ENCODE measurements at places on chromosomes 11 and 22.

DNA sequence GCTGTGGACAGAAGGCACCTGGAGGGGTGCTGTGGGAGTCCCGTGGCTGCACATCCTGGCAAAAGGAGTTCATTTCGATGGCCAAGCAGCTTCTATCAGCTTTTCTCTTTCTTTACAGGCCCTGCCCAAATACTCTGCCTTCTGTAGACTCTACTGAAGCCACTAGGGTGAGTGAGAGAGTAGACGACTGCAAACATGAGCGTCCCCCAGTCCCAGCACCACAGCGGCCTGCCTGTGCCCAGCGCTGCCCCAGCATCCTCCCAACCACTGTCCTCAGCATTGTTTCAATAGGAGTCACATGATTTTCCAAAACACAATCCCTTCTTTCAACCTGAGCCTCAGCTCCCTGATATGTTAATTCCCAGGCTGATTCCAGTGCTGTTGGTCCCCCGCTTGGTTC is 110.0 kb downstream of the KIRREL3 start:
- no peak for DNase-seq

GRCh38 chr11:30111786-30112185 is 95.0 kb upstream of the KCNA4 start:
- no peak for DNase-seq

GRCh38 chr11:5722622-5723021 is 13.6 kb upstream of the OR56B1 start:
- no peak for DNase-seq

GRCh38 chr11:102564110-102564509 is 33.6 kb upstream of the MMP7 start:
- no peak for DNase-seq

DNA sequence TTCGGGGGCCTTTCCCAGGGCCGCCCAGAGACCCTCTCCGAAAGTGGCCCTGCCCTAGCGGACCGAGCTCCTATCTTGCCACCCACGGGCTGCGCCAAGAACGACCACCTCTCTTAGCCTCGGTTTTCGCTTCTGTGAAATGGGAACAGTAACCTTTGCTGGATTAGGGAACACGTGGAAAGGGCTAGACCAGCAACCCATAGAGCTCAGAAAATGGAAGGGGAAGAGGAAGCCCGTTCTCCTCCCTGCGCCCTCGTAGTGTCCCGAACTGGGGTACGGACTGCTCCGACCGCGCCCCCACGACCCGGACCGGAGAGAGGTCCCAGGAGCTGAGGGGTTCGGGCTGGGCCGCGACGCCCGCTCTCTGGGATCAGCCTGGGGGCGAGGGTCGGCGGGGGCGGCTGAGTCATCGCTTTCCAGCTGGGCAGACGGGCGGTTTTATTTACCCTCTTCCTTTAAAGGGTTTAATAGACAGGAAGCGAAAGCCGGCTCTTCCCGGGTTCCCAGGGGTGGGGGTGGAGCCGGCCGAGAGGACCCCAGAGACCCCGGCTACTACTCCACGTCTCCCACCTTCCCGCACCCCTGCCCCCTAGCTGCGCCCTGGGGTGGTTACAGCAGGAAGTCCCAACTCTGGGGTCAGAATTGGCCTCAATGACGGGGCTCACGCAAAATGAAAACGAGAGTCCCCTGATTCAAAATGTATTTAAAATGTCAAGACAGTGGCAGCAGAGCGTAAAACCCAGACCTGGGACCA is 907 bp upstream of the PHLDA2 start:
- no peak for DNase-seq

GRCh38 chr22:35148381-35148780 is 82.4 kb downstream of the ISX start:
- DNase-seq: no peak

GRCh38 chr11:125579811-125580210 is 10.5 kb downstream of the EI24 start:
- no peak for DNase-seq

- no peak for DNase-seq
Measured at GRCh38 chr11:102457865-102458264, 5.3 kb upstream of the TMEM123 start.

GRCh38 chr11:69005631-69006368 is 7.2 kb downstream of the MRGPRF start:
- DNase-seq: no peak

- no peak for DNase-seq
Measured at GRCh38 chr22:37982151-37982785, 2.1 kb downstream of the SOX10 start.

DNA sequence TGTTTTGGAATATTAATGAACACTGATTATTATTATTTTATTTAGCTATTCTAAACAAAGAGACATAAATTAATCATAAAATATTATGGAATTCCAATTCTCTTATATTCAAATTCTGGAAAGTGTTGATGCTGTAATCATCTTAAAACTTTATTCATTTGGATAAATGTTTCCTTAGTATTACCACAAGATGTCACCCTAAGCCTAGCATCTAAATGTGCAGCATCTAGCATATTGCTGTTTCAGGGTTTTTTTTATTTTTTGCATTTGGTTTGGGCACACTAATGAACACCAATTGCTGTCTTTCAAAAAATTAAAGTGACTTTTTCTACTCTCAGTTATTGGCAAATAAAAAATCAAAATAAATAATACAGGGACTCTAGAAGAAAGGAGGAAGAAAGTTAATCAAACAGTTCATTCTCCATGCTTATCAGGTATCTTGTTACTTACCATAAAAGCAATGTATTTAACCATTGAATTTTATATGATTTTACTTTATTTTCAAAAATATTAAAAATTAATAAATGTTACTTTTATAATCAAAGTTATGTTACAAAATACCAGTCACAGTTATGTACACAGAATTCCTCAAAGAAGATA is 31.8 kb downstream of the DLG2 start:
- peak; percentile 58 for DNase-seq

GRCh38 chr11:101053492-101053891 is 76.1 kb downstream of the PGR start:
- no peak for DNase-seq

DNA sequence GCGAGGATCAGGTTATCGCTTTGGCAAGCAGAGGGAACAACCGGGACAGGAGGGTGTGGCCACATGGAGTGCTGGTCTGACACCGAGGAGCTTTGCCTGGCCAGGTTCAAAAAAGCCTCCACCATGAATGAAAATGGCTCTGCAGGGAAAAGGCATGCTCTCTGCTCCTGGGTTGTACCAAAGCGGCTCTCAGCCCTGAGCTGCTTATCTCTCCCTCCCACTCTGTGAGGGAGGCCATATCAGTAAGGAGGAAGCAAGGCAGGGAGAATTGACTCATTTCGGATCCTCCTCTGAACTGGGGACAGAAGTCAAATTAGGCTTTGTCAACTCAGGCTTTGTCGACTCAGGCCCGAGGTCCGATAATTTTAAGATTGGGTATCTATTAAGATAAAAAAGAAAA is 82.9 kb upstream of the CRTAM start:
- DNase-seq: no peak

- no peak for DNase-seq
Measured at GRCh38 chr11:130582981-130583380, 134.5 kb downstream of the ADAMTS15 start.

GRCh38 chr22:41290262-41291221 is 4.6 kb upstream of the RANGAP1 start:
- no peak for DNase-seq

GRCh38 chr11:33017478-33017877 is 1.8 kb downstream of the DEPDC7 start:
- DNase-seq: no peak

DNA sequence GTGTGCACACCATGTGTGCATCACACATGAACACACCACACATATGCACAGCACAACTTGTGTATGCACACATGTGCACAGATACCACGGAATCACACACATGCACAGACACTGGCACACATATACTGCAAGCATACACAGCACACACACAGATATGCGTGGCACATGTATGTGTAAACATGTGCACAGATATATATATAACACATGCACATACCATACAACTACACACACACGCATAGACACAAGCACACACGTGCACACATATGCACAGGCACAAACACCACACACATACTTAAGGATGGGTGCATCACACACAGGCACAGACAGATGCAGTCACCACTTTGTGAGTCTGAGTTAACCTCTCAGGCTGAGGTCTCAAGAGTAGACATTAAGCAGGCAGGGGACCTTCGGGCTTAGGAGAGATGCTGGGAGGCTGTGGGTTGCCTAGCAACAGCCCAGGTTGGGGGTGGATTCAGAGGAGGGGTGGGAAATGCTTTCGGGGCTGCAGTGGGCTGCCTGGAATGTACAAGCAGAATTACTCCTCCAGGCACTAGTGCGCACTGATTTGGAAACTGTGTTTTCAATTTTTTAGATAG is 82.9 kb downstream of the MYO18B start:
- no peak for DNase-seq

- DNase-seq: peak; percentile 40
Measured at GRCh38 chr11:441418-442274, at the start of gene ANO9. Gene ANO9, minus strand, starts transcription at chr11:442011. Its CDS starts 85 bp downstream, at chr11:441926.

GRCh38 chr11:115266066-115266639 is 238.1 kb downstream of the CADM1 start:
- DNase-seq: no peak

GRCh38 chr11:70834277-70834940 is 418.0 kb downstream of the SHANK2 start:
- DNase-seq: peak; percentile 79

DNA sequence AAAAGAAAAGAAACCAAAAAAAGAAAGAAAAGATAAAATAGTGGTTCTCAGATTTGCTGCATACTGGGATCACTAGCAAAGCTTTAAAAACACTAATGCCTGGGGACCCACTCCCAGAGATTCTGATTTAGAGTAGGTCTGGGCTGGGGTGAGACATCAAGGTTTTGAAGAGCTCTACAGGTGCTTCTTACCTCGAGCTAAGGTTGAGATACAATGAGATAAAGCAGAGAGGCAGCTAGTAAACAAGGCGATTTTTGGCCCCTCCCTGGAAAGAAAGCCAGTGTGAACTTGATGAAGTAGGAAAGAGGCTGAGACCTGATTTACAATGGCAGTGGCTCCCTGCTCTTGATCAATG is 327.6 kb upstream of the CCDC90B start:
- DNase-seq: no peak

GRCh38 chr11:102452461-102453301 is at the start of gene TMEM123:
Gene TMEM123, minus strand, starts transcription at chr11:102452765. Its CDS starts 142 bp downstream, at chr11:102452623.
- peak; percentile 93 for DNase-seq

GRCh38 chr11:34938611-34939010 is 22.2 kb downstream of the PDHX start:
- no peak for DNase-seq

Measured in DMS79 treated with DMSO at 0.1 percent for 48 hours (cell line).